ENCODE measurements at places on chromosomes 2 and 18. TPM values are rescaled to one million over a fixed set of nuclear protein-coding genes. Genes with fewer than 3 reads are reported as not detected.

Gene EN1
- total RNA-seq: not detected

Gene CYP27A1
- 5.2 TPM for total RNA-seq

Gene SCYGR7
- not detected for total RNA-seq

Gene SLC14A1
- total RNA-seq: 21.7 TPM

Gene TGFA
- total RNA-seq: not detected

Gene CGREF1
- total RNA-seq: 0.28 TPM

Gene HPCAL1
- 9.4 TPM for total RNA-seq

Gene MSTN
- not detected for total RNA-seq

Gene DNER
- under 0.01 TPM for total RNA-seq

Gene AOX1
- 57.2 TPM for total RNA-seq

Gene SCG2
- 0.56 TPM for total RNA-seq

Gene ALPG
- total RNA-seq: not detected

Gene CIB4
- not detected for total RNA-seq

Gene ESCO1
- 11.4 TPM for total RNA-seq

Gene TMEFF2
- 1.4 TPM for total RNA-seq

Gene OTOF
- not detected for total RNA-seq

Gene CFC1
- total RNA-seq: not detected

Gene PAIP2B
- 0.18 TPM for total RNA-seq

Gene GCA
- 3.6 TPM for total RNA-seq

Gene CBLN2
- not detected for total RNA-seq

Gene SPHKAP
- not detected for total RNA-seq

Gene BIN1
- total RNA-seq: 18.1 TPM

Gene ICOS
- total RNA-seq: not detected

Gene NYAP2
- not detected for total RNA-seq

Gene POTEC
- not detected for total RNA-seq

Gene CD8A
- not detected for total RNA-seq

Gene VWA3B
- total RNA-seq: not detected

Gene CNGA3
- not detected for total RNA-seq

Gene EPB41L3
- total RNA-seq: 90.5 TPM

Gene CD28
- not detected for total RNA-seq

All from IMR-90 (cell line).